Foreskin keratinocyte (primary cell): ENCODE measurements at places on chromosomes 16 and 17. TPM values are rescaled to one million over a fixed set of nuclear protein-coding genes. Genes with fewer than 3 reads are reported as not detected.

SPIRE2 gene
- polyA plus RNA-seq, result 1.5 and 1.7 TPM in 2 replicates

SEZ6L2 gene
- 2.4 and 2.7 TPM in 2 replicates for polyA plus RNA-seq

- no peak for DNase-seq
Measured at GRCh38 chr16:66605177-66605978, 874 bp downstream of the CMTM3 start.

CFAP119 gene
- 9.2 and 9.6 TPM in 2 replicates for polyA plus RNA-seq

DNA sequence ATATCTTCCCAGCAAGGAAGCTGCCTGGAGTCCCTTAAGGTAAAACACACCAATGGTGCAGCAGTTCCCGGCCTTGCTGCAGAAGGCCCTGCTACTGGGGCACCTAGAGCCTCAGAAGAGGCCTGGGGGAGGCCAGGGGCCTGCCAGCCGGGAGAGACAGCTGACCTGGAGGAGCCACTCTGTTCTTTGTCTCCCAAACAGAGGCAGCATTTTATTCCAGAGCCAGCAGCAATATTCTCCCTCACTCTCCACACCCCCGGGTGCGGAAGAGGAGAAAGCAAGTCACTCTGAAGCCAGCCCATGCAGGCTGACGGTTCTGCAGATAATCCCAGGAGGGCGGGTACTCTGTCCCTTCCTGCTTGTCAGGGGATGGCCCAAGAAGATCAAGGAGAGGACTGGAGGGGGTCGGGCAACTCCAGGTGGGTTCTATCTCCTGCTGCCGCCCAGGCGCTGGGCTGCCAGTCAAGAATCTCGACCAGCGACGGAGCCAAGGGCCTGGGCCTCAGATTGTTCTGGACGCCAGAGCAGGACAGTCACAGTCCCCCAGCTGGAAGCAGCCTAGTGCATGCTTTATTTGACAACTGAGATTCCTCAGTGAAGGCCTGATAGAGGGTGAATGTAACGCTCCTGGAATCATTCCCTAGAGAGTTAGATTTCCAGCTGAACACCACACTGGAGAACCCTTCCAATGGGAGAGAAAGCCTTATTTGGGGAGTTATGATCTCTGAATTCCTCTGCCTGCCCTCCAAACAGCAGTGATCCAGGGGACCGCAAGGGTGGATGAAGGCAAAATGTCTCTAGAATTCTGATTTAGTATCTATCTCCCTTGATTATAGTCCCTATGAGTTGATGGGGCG is 1.1 kb upstream of the KIFC3 start:
- no peak for DNase-seq

NHERF1 gene
- 67.8 and 95.0 TPM in 2 replicates for polyA plus RNA-seq

ADGRG1 gene
- polyA plus RNA-seq, result 35.5 and 50.5 TPM in 2 replicates

DNA sequence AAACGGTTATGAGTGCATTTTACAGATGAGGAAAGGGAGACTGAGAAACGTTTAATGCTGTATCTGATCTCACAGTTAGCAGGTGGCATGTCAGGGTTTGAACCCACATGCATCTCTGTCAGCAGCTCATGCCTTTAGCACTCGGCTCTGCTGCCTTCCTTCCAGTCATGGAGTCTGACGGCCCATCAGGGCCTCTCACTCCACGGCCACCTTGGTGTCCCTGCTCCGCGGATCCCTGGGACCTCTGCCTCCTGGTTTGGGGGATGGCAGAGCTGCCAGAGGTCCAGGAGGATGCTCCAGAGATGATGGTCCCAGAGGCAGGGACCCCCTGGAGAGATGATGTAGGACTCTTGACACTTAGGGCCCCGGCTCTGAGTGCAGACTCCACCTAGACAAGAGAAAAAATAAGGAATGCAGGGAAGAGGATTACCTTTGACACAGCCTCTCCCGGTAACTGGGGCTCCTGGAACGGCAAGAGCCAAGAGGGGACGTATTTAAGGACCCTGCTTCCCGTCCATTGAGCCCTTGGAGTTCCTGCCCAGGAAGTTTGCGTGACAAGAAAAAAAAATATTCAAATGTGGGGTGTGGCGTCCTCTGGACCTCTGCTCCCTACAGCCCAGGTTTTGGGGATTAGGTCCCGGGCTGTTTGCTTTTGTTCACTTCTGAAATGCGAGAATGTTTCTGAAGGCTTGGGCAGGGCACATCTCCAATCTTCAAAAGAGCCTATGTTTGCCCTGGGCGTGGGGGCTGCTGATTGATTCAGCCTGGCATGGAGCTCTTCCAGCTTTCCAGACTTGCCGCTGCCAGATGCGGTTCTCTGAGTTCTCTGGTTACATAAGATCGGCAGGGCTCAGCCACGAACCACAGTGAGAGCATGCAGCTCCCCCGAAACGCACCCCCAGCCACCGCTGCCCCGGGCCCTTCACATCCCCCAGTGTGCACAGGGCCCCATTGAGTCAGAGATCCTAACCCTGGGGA is at the start of gene ALDH3A1:
ALDH3A1 (minus strand) TSS at position 470 of the 978 bp plus-strand sequence. CDS start 3,169 bp downstream, outside the sequence.
- DNase-seq, result no peak

FBXL16 gene
- 0.32 and 0.91 TPM in 2 replicates for polyA plus RNA-seq

- DNase-seq, result peak; percentile 18
Measured at GRCh38 chr17:30858556-30859250, 26.9 kb downstream of the ATAD5 start.

TLE7 gene
- not detected in 2 replicates for polyA plus RNA-seq

DNA sequence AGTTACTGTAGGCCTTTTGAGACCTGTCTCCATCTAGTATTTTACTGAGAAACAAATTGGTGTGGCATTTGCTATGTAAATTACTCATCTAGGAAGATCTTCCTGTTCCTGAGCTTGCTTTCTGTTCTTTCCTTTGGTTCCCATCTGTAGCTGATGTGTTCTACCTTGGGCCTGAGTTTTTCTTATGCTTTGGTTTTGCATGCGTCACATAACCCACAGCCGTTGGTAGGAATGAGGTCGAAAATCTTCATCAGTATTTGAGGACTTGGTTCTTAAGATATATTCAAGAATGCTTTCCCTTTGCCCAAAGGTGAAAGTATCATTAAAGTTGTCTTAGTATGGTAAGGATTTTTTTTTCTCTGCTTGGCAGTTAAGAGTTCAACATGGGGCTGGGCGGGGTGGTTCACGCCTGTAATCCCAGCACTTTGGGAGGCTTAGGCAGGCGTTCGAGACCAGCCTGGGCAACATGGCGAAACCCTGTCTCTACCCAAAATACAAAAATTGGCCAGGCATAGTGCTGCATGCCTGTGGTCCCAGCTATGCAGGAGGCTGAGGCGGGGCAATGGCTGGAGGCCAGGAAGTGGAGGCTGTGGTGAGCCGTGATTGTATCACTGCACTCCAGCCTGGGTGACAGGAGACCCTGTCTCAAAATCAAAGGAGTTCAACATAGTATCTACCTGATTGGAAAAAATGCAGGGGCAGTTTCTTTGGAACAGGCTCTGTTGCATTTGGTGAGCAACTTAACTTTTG is 28.8 kb downstream of the IST1 start:
- peak; percentile 14 for DNase-seq

GRCh38 chr16:24700549-24701392 is 28.7 kb upstream of the TNRC6A start:
- DNase-seq, result peak; percentile 91

- DNase-seq, result no peak
Measured at GRCh38 chr17:37137070-37137610, 188.4 kb downstream of the AATF start.

RUNDC3A gene
- polyA plus RNA-seq, result 0.26 and 0.52 TPM in 2 replicates

DNA sequence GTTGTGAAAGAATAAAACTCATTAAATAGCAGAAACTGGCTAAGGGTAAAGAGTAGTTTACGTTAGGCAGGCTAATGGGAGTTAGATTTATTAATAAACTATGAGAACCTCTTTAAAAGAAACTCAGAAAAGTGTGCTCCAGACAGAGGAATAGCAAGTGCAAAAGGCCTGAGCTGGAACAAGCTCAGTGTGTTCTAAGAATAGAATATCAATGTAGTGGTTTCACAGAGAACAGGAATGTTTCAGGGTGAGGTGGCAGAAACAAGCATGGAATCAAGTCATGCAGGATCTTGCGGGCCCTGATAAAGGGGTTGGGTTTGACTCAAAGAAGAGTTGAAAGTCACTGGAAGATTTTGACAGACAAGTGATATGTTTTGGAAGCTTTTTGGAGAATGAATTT is 164.0 kb upstream of the HS3ST3A1 start:
- peak; percentile 37 for DNase-seq

GRCh38 chr16:70577256-70577698 is 53.7 kb downstream of the SF3B3 start:
- DNase-seq, result no peak

- DNase-seq, result peak; percentile 3
Measured at GRCh38 chr17:79478051-79478461, 132.8 kb downstream of the RBFOX3 start.

- DNase-seq, result no peak
Measured at GRCh38 chr16:19524616-19525384, 1.1 kb downstream of the CCP110 start.

OTOP3 gene
- not detected in 2 replicates for polyA plus RNA-seq

DNA sequence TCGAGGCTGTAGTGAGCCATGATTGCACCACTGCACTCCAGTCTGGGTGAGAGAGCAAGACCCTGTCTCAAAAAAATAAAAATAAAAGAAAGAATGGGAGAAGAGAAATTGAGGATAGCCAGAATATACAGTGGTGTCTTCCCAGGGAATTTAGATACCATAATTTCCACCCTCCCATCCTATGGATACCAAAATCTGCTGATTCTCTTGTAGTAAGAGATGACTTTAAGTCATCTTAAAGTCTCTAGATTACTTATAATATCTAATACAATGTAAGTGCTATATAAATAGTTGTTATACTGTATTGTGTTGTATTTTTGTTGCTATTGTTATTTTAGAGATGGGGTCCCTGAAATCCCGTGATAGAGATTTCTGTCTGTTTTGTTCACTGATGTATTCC is 1.5 kb upstream of the ERAL1 start:
- DNase-seq, result no peak

- no peak for DNase-seq
Measured at GRCh38 chr17:75998327-75998795, 2.3 kb upstream of the CDK3 start.

NPIPA3 gene
- 7.4 and 9.8 TPM in 2 replicates for polyA plus RNA-seq
